Activated CD4-positive, alpha-beta T cell treated with anti-CD3 and anti-CD28 coated beads, Interleukin-10, Interleukin-2, amounts not matched to agents 100 ng/mL and 50 ng/mL, durations not matched to agents 16 hours and 8 hours (primary cell): ENCODE measurements at places on chromosomes 2 and 18.

GRCh38 chr18:37654731-37655369, 89.3 kb upstream of the CELF4 start:
- DNase-seq = no peak

- no peak for DNase-seq
These were observed 8.3 kb upstream of the MRPL33 start for GRCh38 chr2:27762951-27763906.

- no peak for DNase-seq
These were observed 36.0 kb downstream of the SLC14A2 start for GRCh38 chr18:45651275-45651674.

DNA sequence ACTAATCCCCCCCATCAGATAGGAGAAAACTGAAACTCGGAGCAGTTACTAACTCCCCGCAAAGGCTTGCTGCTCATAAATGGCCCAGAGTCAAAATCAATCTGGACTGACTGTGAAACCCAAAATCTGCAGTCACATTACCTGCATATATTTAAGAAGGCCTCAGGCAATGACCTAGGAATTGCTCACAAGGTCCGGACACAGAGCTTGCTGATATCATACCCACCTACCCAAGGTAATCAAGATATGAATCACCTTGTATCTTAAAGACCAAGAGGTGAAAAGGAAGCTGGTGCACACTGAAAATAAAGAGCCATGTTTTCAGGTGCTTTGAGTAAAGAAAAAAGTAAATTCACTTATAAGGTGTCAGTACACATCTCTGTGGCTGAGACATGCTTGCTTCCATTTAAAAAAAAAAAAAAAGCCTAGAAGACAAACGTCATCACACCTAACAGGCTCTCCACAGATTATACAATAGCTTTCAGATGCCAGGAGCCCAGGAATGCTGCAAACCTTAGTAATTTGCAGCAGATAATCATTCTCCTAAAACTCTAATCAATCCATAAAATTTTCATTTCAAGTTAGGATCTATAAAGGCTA, 195.4 kb downstream of the ZEB2 start:
- DNase-seq = peak; percentile 77

DNA sequence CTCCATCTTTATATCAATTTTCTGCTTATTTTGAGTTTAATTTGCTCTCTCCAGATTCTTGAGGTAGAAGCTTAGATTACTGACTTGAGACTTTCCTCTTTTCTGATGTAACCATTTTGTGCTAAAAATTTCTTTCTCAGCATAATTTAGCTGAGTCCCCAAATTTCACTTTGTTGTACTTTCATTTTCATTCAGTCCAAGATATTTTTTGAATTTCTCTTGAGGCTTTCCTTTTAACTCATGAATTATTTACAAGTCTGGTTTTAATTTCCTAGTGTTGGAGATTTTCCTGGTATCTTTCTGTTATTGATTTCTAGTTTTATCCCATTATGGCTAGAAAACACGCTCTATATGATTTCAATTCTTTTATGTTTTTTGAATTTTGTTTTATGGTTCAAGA, 144.7 kb upstream of the PGAP1 start:
- DNase-seq = no peak

DNA sequence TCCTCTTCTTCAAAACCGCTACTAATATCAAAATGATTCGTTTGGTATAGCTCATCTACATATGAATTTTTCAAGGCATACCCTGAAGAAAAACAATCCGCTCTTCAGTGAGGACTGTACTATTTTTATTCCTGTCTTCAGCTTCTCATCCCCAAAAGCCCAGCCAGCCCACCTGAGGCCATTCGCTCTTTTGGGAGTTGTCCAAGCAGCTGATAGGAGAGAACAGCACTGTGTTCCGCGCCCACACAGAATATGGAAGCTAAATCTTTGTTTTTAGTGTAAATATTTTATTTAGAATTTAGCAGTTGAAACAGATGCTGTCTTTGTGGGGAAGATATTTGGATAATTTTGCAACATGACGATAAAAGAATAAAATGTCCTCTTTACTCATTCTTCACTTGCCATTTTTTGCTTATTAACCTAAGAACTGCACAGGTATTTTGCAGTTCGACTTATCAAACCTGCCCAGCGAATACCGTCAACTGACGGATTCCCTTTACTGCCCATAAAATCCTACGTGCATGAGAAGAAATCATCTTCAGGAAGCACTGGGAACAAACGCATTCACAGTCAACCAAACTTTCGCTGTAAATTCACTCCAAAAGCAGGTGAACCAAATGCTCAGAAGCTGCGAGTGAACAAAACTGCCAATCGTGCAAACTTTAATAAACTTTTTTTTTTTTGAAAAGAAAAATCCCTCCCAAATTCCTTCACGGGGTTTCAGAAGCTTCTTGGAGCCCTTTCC, 3.4 kb downstream of the ZNF521 start:
- no peak for DNase-seq

GRCh38 chr2:62194558-62195420, 1.1 kb upstream of the B3GNT2 start:
- no peak for DNase-seq

- no peak for DNase-seq
These were observed 1739.1 kb upstream of the PIK3C3 start for GRCh38 chr18:40215979-40216378.

- DNase-seq = no peak
These were observed 16.4 kb upstream of the RBM44 start for GRCh38 chr2:237782181-237782580.

GRCh38 chr18:39039813-39040212, 1474.2 kb upstream of the CELF4 start:
- no peak for DNase-seq

GRCh38 chr18:77320971-77321559, 71.4 kb downstream of the GALR1 start:
- no peak for DNase-seq

- no peak for DNase-seq
These were observed 29.6 kb upstream of the KCNG3 start for GRCh38 chr2:42523341-42523740.

GRCh38 chr2:86232373-86232784, 33.1 kb downstream of the MRPL35 start:
- no peak for DNase-seq

GRCh38 chr2:223945755-223946154, 620 bp upstream of the WDFY1 start:
- DNase-seq = no peak

- peak; percentile 12 for DNase-seq
These were observed 126.1 kb downstream of the FAM161A start for GRCh38 chr2:61727746-61728145.

- no peak for DNase-seq
These were observed 192.5 kb downstream of the CDH7 start for GRCh38 chr18:65943268-65943667.

- no peak for DNase-seq
These were observed 154.3 kb downstream of the SEPTIN10 start for GRCh38 chr2:109459485-109459884.

- DNase-seq = no peak
These were observed 25.7 kb upstream of the RIT2 start for GRCh38 chr18:43141208-43141607.

DNA sequence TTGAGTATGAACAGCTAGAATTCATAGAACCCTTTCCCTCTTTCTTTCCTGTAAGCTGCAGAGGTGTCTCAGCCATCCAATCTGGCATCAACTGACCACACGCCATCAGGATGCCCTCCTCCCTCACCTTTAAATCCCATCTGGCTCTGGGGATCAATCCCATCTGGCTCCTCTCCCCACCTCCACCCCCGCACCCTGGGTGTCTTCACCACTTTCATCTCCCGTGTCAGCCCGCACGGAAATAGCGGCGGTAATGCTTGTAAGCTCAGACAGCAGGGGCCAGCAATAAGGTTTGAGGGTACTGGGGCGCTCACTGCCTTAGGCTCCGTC, 508 bp upstream of the TUBA4B start:
- DNase-seq = no peak

DNA sequence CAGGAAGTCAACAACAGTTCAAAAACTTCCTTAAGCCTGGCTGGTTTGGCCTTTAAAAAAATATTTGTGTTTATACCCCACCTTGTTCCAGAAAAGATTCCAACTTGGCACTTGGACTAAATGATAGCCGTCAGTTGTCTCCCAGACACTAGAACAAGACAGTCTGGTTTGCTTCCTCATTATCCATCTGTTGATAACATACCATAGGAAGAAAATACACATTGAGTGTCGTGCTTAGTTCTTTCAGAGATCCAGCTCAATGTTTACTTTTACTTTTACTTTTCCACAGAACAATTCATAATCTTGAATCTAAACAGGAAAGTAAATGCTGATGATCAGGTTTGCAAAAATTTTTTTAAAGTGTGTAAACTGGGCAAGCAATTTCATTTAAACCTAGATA, 2.4 kb upstream of the VPS54 start:
- no peak for DNase-seq

GRCh38 chr2:3280683-3281520, 96.7 kb downstream of the EIPR1 start:
- DNase-seq = no peak

- DNase-seq = peak; percentile 31
These were observed 37.5 kb upstream of the SERPINB2 start for GRCh38 chr18:63850020-63850419.

DNA sequence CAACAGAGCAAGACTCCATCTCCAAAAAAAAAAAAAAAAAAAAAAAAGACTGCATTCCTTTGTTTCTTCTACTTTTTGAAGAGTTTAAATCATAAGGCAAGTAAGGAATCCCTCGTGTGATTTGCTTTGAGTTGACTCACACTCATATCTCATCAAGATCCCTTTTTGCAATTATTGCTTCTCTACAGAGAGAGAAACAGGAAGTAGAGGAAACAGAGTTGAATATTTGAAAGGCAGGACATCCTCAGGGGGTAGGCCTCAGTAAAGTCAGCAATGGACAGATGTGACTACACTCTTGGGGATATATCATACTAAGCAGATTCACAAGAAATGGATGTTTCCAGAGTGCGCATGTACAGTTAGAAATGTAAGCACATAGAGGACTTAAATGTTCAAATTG, 11.2 kb upstream of the EFR3B start:
- DNase-seq = no peak

- DNase-seq = peak; percentile 63
These were observed 533 bp downstream of the CXCR4 start for GRCh38 chr2:136117391-136117841.

GRCh38 chr2:20027705-20028434, 15.4 kb upstream of the MATN3 start:
- DNase-seq = no peak

DNA sequence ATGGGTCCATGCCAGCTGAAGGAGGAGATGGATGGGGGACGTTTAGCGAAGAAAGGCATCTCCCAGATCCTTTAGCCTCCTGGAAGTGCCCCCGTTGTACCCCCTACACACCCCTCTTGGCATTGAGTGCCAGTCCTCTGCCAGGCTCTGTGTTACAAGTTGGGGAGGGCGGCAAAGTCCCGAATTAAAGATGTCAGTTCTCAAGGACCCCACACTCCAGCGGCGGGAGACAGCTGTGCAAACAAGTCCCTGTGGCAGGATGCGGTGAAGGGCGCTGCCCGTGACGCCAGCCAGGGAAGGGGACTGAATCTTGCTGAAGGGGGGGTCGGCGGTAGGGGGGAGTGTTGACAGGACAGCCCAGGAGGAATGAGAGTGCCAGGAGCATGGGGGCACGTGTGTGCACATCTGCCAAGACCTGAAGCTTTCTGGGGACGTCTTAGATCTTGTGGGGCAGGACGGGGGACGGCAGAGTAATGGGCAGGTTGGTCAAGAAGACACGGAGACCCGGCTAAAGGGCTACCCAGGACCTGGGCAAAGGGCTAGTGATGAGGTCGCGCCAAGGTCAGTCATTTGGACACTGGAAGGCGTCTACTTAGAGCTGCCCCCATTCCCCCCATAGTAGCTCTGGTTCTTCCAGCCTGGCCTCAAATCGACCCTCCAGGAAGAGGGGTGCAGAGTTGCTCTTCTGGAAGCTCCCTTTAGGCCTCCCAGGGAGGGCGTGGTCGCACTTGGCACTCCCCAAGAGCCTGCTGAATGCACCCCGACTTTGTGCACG, 2.8 kb upstream of the CTDSP1 start:
- DNase-seq = peak; percentile 76

GRCh38 chr18:50879302-50880118, 592 bp downstream of the ME2 start:
- DNase-seq = peak; percentile 53

GRCh38 chr2:239589270-239589825, 188.5 kb upstream of the HDAC4 start:
- no peak for DNase-seq
